CD4-positive, alpha-beta memory T cell (primary cell): ENCODE measurements at places on chromosomes 5 and 9. TPM values are rescaled to one million over a fixed set of nuclear protein-coding genes. Genes with fewer than 3 reads are reported as not detected.

ANKRD33B gene
- polyA plus RNA-seq, result 0.05 TPM

PCDHGB2 gene
- not detected for polyA plus RNA-seq

INSL4 gene
- polyA plus RNA-seq, result not detected

CMYA5 gene
- 0.19 TPM for polyA plus RNA-seq

ACO1 gene
- polyA plus RNA-seq, result 9.2 TPM

TXNDC8 gene
- not detected for polyA plus RNA-seq
